ENCODE measurements at places on chromosomes 6 and 20. TPM values are rescaled to one million over a fixed set of nuclear protein-coding genes. Genes with fewer than 3 reads are reported as not detected.

SUMO4 gene
- total RNA-seq, result 7.9 TPM

SLPI gene
- not detected for total RNA-seq

VWA7 gene
- total RNA-seq, result 2.9 TPM

OOEP gene
- total RNA-seq, result 0.22 TPM

ZNF165 gene
- 6.0 TPM for total RNA-seq

MGME1 gene
- total RNA-seq, result 19.0 TPM

GZF1 gene
- total RNA-seq, result 13.5 TPM

SMOC2 gene
- not detected for total RNA-seq

TAAR9 gene
- total RNA-seq, result not detected

GRCh38 chr6:94361304-94362060 is 942.1 kb upstream of the EPHA7 start:
- no peak for DNase-seq

- DNase-seq, result no peak
Observed at GRCh38 chr6:161141173-161141572, 132.7 kb downstream of the AGPAT4 start.

DNA sequence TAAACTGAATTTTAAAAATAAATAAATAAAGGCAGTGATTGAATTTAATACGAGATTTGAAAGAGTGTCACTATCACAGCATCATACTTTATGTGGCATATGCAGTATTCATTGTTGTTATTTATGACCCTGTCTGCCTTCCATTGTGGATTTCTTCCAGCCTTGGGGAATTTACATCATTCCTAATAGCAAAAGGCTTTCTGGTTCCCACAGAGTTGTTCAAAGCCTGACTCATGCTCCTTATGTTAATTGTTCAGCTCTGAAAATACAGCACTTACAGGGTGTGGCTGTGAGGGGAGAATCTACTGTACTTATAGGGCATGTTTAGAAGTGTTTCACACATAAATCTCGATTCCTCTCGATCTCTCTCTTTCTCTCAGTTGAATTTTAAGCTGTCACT is 54.4 kb downstream of the JAG1 start:
- no peak for DNase-seq

- DNase-seq, result no peak
Observed at GRCh38 chr6:148800536-148800935, 53.7 kb downstream of the UST start.

DNA sequence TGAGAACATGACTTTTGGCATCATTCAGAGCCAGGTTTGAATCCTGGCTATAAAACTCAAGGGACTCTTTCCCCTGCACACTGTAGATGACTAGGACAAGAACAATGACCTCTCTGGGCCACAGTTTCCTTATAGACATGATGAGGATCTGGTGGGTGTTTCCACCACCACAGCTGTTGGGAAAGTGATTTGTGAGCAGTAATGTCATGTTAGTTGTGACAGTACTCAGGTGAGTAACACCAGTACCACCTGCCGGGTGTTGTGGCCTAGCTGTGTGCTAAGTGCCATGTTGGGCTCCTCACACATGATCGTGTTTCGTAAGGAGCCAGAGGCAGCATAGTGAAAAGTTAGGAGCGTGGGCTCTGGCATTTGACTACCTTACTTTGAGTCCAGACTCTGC is 24.1 kb downstream of the HM13 start:
- no peak for DNase-seq

DNA sequence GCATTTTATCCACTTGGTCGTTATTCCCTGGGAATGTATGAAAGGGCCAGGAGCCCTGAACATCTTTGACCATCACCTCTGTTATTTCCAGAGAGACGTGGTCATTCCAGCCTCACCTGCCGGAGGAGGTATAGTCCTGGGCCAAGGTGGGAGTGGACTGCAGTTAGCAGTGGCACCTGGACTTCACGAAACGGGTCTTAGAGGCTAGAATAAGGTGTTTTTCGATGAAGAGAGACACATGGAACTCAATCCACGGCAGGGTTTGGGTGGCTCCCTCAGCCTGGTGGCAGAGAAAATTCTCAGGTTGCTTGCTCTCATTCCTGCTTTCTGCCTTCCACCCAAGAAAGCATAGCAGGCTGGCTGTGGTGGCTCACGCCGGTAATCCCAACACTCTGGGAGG is 48.0 kb downstream of the BMP6 start:
- DNase-seq, result no peak

DNA sequence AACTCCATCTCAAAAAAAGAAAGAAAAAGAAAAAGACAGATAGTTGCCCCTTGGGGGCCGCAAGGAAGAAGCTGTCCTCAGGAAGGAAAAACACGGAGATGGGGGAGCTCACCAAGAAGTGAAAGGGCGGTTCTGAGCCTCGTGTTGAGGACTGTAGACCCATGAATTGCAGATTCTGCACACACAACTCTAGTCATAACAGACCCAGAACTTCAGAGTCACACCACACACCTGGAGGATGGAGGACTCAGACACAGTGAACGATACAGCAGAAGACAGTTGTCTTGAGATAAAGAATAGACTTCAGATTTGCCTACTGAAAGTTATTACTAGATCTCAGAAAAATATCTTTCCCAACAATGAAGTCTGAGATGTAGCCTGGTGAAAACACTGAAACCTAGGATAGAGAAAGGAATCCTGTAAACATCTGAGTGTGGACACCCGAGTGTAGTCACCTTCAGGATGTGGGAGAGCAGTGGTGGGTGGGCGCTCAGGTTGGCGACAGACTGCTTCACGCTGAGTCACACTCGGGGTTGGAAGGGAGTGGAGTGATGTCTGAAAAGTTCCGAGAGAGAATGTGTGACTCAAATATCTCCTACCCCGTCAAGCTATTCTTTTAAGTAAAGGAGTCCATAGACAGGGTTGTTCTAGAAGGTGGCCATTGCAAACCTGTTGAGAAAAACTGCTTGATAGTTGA is 88.1 kb downstream of the MAP3K4 start:
- no peak for DNase-seq

- no peak for DNase-seq
Observed at GRCh38 chr6:144190593-144190992, 40.3 kb downstream of the STX11 start.

GRCh38 chr6:170040906-170041305 is 250.0 kb downstream of the DLL1 start:
- DNase-seq, result no peak

GRCh38 chr20:14597206-14597715 is 259.8 kb upstream of the FLRT3 start:
- DNase-seq, result no peak

DNA sequence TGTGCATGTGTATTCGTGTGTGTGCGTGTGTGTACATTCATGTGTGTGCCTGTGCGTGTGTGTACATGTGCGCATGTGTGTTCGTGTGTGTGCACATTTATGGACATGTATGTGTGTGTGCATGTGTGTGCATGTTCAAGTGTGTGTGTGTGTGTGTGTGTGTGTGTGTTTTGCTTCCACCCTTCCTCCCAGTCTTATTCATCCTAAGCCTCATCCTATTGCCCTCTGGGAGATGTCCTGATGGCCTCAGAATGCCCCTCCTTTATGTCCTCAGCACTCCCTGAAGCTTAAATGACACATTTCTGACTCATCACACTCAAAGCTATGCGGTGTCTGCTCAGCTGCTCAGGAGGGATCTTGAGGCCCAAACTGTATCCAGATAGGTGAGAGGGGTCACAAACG is 76.6 kb upstream of the CCDC167 start:
- no peak for DNase-seq

GRCh38 chr20:44113618-44114376 is 73.2 kb downstream of the JPH2 start:
- DNase-seq, result no peak

GRCh38 chr6:105051941-105052471 is 95.1 kb downstream of the LIN28B start:
- DNase-seq, result no peak

GRCh38 chr20:48877304-48877703 is 44.2 kb upstream of the ARFGEF2 start:
- no peak for DNase-seq
